H54 (cell line): ENCODE measurements at places on chromosomes 5 and 9.

- DNase-seq: peak; percentile 82
Measured at GRCh38 chr9:132986640-132987620, 8.4 kb downstream of the GFI1B start.

DNA sequence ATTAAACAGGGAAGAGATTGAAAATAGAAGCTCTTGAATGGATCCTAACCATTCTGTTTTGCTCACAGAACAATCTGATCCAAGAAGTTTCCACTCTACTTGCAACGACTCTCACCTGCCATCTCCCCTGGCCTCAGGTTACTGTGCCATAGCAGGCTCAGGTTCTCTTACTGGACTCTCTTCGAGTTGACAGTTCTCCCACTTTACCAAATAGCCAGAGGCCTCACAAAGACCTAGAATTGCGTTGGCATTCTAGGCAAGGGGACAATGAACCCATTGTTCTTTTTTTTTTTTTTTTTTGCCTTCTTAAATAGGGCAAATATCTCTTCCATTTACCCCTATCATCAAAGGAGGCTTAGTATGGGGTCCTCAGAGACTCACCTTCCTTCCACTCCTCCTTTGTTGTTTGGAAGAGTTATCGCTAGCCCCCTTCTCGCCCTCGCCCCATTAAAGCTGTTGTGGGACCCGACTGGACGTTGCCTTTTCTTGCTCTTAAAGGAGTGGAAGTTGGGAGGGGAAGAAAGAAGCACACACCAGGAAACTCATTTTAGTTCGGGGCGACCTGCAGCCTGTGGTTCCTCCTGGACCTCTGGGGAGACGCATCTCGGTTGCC is 688 bp upstream of the PLPPR1 start:
- DNase-seq: no peak

GRCh38 chr5:119322948-119323537 is 32.8 kb upstream of the TNFAIP8 start:
- DNase-seq: no peak

DNA sequence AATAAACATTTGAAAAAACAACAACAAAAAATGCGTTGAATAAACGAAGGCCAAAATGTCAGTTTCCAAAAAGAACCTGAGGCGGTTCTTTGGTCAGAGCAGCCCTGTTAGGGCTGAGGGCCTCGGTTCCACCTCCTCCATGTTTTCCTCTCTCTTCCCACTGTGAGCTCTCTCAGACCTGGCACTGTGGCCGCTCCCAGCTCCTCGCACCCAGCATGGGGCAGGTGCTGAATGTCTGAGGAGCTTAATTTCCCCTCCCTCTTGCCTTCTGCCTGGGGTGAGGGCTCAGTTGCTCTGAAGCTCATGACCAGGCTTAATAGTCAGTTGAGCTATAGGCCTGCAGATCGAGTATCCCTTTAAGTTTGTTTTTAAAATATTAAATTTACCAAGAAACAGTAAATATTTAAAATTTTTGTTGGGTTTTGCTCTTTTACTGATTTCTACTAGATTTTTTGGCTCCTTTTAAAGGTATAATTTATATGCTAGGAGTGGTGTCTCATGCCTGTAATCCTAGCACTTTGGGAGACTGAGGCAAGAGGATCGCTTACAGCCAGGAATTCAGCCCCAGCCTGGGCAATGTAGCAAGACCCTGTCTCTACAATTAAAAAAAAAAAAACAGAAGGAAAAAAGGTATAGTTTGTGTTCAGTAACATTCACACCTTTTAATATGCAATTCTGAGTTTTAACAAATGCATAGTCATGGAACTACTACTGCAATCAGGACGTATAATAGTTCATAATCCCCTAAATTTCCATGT is 28.1 kb downstream of the DAPK1 start:
- no peak for DNase-seq

- DNase-seq: no peak
Measured at GRCh38 chr9:7735311-7735710, 64.3 kb downstream of the DMAC1 start.

DNA sequence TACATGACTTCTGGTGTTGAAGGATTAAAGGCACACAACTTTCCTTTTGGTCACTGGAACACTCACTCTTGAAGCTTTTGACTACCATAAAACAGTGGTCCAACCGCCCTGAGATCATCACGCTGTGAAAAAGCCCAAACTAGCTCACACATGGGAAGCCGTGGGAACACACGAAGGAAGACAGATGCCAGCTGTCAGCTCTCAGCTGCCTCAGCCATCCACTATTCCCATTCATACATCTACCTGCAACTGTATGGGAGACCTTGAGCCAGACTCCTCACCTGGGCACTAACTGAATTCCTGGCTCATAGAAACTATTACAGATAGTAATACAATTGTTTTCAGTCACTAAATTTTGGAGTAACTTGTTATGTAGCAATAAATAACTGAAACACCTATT is 246.1 kb downstream of the MSX2 start:
- no peak for DNase-seq

- no peak for DNase-seq
Measured at GRCh38 chr5:37811866-37812265, 28.0 kb downstream of the GDNF start.

DNA sequence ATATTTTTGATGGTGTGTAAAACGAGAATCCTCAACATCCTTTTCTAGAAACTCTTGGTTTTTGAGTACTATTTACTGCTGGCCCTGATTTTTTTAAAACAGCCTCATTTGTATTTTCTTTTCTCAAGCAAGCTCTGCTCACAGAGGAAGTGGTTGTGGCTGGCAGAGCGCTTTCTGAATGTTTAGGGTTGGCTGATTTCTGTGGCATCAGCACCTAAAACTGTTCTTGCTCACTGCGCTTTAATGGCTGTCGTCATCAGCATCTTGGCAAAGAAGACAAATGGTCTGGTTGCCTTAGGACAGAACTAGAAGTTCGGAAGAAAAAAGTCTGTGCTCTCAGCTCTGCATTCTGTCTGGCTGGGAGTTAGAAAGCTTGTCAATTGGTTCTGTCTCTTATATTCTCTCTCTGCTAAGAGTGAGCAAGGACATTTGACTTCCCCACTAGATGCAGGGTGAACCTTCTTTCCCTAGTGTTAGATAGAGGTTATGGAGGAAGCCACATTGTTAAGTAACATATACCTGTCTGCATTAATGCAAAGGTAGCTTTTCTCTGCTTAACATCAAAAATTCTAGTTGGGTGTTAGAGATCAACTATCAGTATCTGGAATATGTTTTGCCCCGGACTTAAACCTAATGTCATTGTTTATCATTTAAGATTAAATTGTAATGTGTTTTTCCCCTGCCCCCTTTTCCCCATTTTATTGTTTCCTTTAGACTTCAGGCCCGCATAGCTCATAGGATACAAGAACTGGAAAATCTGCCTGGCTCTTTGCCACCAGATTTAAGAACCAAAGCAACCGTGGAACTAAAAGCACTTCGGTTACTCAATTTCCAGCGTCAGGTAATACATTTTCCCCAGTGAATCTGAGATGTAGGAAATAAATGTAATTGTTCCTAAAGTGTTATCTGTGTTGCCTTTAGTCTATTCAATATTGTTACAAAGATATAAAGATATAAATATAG is 39.0 kb downstream of the SMARCA2 start:
- no peak for DNase-seq

- DNase-seq: no peak
Measured at GRCh38 chr5:122187426-122187825, 58.1 kb downstream of the ZNF474 start.

- DNase-seq: no peak
Measured at GRCh38 chr5:143400541-143401226, 2.8 kb downstream of the NR3C1 start.

DNA sequence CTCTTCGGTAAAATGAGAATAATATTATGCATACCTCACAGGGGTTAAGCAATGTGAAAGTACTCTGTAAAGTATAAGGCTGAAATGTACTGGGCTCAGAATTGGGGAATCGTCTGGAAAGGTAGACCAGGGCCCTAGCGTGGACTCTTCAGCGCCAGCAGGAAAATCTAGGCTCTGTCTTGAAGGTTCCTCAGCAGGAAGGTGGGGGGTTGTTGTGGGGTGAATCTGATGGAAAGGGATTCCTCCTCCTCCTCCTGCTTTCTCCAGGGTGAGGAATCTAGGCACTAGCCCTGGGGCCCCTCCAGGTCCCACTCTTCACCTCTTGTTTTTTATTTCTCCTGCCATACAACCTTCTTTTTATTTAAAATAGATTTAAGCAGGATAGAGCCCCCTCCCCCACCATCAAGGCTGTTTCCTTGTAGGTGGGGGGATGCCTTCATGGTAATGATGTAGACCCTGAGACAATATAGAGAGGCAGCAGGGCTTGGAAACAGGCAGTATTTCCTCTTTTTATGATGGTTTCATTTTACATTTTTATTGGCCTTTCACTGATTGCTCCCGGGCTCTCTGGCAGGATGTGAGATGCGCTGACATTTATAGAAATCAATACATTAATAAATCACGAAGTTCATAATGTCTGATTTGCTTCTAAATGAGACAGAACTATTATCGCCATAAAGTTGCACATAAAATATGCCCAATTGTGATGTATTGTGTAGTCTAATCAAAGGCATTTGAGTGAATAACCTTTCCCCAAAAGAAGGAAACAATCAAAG is 78.9 kb upstream of the GABRP start:
- DNase-seq: no peak

GRCh38 chr9:105632807-105633206 is 29.4 kb upstream of the TAL2 start:
- DNase-seq: no peak

DNA sequence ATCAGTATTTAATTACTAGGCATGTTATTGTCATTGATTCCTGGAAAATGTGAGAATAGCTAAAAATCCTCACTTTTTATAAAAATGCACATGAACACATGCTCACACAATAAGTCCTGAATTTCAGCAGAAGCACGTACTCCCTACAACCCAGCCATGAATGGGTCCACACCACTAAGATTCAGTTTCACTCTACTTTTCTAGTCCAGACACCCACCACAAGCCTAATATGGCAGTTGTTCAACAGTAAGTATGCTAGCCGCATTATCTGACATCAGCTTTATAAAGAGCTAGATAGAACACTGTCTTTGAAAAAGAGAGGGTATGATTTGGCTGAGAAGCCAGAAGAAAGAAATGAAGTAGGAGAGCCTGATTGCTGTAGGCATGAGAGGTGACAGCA is 639.3 kb downstream of the BRINP1 start:
- DNase-seq: no peak

GRCh38 chr9:92807757-92808725 is 43.4 kb upstream of the BICD2 start:
- no peak for DNase-seq

- no peak for DNase-seq
Measured at GRCh38 chr9:18588002-18588401, 114.0 kb downstream of the ADAMTSL1 start.

- no peak for DNase-seq
Measured at GRCh38 chr9:121672986-121673385, 21.6 kb downstream of the DAB2IP start.

DNA sequence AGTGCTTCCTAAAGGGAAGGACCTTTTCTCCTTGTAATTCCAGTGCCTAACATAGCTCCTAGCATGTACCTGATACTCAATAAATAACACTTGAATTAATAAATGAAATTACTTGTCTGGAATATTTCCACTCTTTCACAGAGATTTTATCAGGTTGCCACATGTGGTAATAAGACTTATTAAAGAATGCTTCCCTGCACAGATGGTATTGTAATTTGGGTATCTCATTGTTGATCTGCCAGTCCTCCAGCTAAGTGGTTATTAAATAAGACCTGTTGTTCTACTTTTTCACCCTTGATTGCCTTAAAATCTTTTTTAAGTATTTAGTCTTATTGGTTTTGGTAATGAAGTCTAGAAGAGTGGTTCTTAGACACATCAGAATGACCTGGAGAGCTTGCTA is 28.1 kb upstream of the CETN3 start:
- no peak for DNase-seq

GRCh38 chr5:103111468-103111867 is 8.5 kb downstream of the GIN1 start:
- no peak for DNase-seq

DNA sequence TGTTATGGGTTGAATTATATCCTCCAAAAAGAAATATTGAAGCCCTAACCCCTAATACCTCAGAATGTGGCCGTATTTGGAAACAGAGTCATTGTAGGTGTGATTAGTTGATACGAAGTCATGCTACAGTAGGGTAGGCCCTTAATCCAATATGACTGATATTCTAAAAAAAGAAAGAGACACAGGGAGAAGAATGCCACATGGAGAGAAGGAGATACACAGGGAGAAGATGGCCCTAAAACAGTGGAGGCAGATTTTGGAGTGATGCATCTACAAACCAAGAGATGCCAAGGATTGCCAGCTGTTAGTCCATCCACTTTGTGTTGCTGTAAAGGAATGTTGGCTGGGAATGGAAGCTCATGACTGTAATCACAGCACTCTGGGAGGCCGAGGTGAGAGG is 21.3 kb downstream of the ARRDC3 start:
- DNase-seq: no peak

GRCh38 chr9:69044240-69045219 is 9.0 kb downstream of the FXN start:
- peak; percentile 37 for DNase-seq

DNA sequence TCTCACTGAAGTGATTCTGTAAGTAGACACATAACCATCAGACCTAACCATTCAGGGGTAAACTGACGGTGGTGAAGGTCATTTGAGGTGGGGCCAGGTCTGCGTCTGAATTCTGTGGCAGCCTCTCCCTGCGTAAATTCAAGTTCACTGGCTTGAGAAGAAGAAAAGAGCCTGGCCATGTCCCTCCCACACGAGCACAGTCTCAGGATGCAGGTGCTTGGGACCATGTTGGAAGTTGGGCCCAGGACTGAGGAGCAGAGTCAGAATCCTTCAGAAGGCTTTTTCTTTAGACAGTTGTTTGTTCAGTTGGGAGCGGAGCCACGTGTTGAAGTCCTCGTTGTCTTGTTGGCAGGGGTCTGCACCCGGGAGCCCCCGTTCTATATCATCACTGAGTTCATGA is 24.1 kb downstream of the QRFP start:
- DNase-seq: no peak

DNA sequence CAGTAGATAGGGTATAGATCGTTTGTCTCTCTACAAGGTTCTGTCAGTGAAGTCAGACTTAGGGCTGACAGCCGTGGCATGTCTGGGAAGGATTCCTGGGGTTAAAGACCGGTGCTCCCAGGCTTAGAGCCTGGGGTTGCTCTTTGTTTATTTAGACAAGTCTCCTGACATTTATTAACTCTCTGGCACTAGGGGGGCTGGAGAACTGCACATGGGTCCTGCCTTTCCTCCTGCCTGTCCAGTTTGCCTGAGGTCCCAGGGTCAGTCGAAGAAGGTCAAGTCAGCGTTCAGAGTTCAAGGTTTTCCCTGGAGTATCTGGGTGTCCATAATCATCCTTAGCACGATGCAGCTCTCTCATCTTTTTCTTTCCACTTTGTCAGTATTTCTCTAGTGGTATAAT is 5.6 kb downstream of the EGFLAM start:
- DNase-seq: no peak

- no peak for DNase-seq
Measured at GRCh38 chr9:14525856-14526255, 167.4 kb downstream of the ZDHHC21 start.
